ENCODE measurements at places on chromosomes 3 and 15.

- DNase-seq = no peak
These were observed 141.5 kb downstream of the PLOD2 start for GRCh38 chr3:146019508-146019907.

- DNase-seq = no peak
These were observed 307.7 kb downstream of the ARPP21 start for GRCh38 chr3:35946854-35947515.

- DNase-seq = no peak
These were observed 15.9 kb upstream of the SMAD3 start for GRCh38 chr15:67049351-67050044.

DNA sequence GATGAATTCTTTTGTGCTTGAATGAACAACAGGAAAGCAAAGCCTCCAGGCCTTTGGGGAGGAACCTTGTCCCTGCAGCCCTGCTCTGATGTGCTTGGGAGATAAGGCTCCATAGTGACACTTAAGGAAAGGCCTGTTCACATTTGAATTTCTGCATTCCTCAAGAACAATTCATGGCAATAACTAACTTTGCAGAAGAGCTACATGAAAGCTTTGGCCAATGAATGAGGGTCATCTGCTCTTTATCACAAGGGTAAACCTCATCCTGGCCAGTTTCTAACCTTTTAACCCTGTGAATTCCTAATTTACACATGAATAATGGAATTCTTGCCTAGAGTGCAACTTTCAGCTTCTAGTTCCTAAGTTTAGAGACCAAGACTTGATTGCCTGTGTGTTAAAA, 5.6 kb downstream of the PRTG start:
- DNase-seq = no peak

- DNase-seq = no peak
These were observed 10.8 kb downstream of the RASL12 start for GRCh38 chr15:65056868-65057548.
